Natural killer cell treated with Interleukin-12 subunit alpha and Interleukin-12 subunit beta and Interleukin-15 and Interleukin-18, amount 100 ng/mL, for 72 hours (primary cell): ENCODE measurements at places on chromosomes 12 and 14. TPM values are rescaled to one million over a fixed set of nuclear protein-coding genes. Genes with fewer than 3 reads are reported as not detected.

Gene GATC
- total RNA-seq: 28.2 TPM

- no peak overlapping the region for H3K4me3 ChIP-seq
- no peaks in the 10 kb centered on the region for H3K27me3 ChIP-seq
- H3K27ac ChIP-seq: no peak overlapping the region
- H3K36me3 ChIP-seq: no peaks in the 10 kb centered on the region
- no peaks in the 10 kb centered on the region for H3K4me1 ChIP-seq
These were observed 61.0 kb upstream of the RERGL start for GRCh38 chr12:18151036-18151435.

DNA sequence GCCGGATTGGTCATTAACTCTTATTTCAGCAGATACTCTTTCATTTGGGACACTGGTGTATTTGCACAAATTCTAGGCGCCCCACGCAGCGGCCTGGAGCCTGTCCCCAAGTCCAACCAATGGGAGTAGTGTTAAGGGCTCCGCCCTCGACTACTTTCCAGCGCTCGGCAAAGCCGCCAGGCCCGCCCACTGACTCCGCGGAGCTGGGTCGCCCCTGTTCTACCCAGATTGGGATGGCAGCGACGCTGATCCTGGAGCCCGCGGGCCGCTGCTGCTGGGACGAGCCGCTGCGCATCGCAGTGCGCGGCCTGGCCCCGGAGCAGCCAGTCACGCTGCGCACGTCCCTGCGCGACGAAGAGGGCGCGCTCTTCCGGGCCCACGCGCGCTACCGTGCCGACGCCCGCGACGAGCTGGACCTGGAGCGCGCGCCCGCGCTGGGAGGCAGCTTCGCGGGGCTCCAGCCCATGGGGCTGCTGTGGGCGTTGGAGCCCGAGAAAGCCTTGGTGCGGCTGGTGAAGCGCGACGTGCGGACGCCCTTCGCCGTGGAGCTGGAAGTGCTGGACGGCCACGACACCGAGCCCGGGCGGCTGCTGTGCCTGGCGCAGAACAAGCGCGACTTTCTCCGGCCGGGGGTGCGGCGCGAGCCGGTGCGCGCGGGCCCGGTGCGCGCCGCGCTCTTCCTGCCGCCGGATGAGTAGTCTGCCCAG, at the start of gene ACOT6:
Gene ACOT6, plus strand, starts transcription at position 179 of the 707 bp plus-strand sequence. Its CDS starts 55 bp downstream, at position 234.
- H3K27ac ChIP-seq: peak within 1 kb of the TSS; percentile 65
- no peaks in the 10 kb centered on the region for H3K27me3 ChIP-seq
- no peaks in the 10 kb centered on the region for H3K36me3 ChIP-seq
- peak; percentile 78 for DNase-seq

Gene LHX5
- not detected for total RNA-seq

DNA sequence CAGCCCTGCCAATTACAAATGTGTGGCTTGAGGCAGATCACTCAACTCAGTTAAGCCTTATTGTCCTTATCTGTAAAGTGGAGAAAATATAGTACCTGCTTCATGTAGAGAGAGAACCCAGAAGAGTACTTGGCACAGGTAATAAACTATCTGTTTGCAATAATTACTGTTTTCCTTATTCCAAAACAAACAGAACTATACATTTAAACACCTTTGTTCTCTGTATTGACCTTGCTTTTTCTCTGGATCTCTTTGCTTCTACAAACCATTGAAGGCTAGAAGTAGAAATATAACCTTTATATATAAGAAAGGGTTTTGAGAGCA, 70.8 kb upstream of the SRSF5 start:
- no peaks in the 10 kb centered on the region for H3K36me3 ChIP-seq
- no peak for DNase-seq
- H3K27ac ChIP-seq: peak overlapping the region; percentile 73
- peaks cover 84% of the 10 kb centered on the region for H3K4me1 ChIP-seq
- no peaks in the 10 kb centered on the region for H3K27me3 ChIP-seq

- peaks cover 8% of the 10 kb centered on the region for H3K27me3 ChIP-seq
- H3K27ac ChIP-seq: no peak overlapping the region
- no peaks in the 10 kb centered on the region for H3K4me1 ChIP-seq
- no peaks in the 10 kb centered on the region for H3K36me3 ChIP-seq
These were observed 12.6 kb downstream of the USP44 start for GRCh38 chr12:95538656-95539055.

- H3K4me3 ChIP-seq: no peak overlapping the region
- peaks cover 33% of the 10 kb centered on the region for H3K27me3 ChIP-seq
- no peaks in the 10 kb centered on the region for H3K4me1 ChIP-seq
- H3K36me3 ChIP-seq: no peaks in the 10 kb centered on the region
- DNase-seq: no peak
These were observed 6.0 kb upstream of the LRP6 start for GRCh38 chr12:12272869-12273268.

GRCh38 chr14:101630056-101630965, 69.0 kb downstream of the DIO3 start:
- no peak overlapping the region for H3K27ac ChIP-seq
- peaks cover 13% of the 10 kb centered on the region for H3K27me3 ChIP-seq
- DNase-seq: no peak
- H3K4me1 ChIP-seq: peaks cover 5% of the 10 kb centered on the region

DNA sequence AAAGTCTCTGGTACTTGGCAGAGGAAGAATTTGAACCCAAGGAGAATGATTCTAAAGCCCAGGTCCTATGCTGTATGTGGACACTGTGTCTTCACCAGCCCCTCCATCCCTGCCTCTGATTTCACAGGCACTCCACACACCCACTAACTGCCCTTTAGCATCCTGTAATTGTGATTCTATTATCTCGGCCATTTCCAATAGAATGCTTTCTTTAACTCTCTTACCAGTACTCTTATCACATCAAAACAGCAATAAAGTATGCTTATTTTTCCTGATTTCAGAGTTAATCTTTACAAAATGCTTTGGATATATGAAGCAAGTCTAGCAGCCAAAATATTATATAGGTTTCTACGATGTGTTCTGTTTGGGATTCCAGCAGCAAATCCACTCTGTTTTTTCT, 37.9 kb upstream of the BTG1 start:
- H3K36me3 ChIP-seq: no peaks in the 10 kb centered on the region
- H3K27ac ChIP-seq: peak overlapping the region; percentile 100
- no peak for DNase-seq
- H3K27me3 ChIP-seq: no peaks in the 10 kb centered on the region
- peaks cover 50% of the 10 kb centered on the region for H3K4me1 ChIP-seq
- no peak overlapping the region for H3K4me3 ChIP-seq

GRCh38 chr14:37598747-37599506, 3.5 kb downstream of the TTC6 start:
- no peak overlapping the region for H3K4me3 ChIP-seq
- H3K4me1 ChIP-seq: no peaks in the 10 kb centered on the region
- DNase-seq: no peak
- peaks cover 8% of the 10 kb centered on the region for H3K36me3 ChIP-seq
- H3K27ac ChIP-seq: no peak overlapping the region

Gene PZP
- not detected for total RNA-seq

GRCh38 chr14:32224737-32225377, 21.8 kb upstream of the RNU6-8 start:
- no peaks in the 10 kb centered on the region for H3K4me1 ChIP-seq
- DNase-seq: no peak
- H3K27me3 ChIP-seq: peaks cover 16% of the 10 kb centered on the region

Gene CLEC9A
- not detected for total RNA-seq

GRCh38 chr12:88309546-88309945, 167.4 kb downstream of the TMTC3 start:
- no peaks in the 10 kb centered on the region for H3K36me3 ChIP-seq
- H3K4me1 ChIP-seq: no peaks in the 10 kb centered on the region
- no peak for DNase-seq
- no peaks in the 10 kb centered on the region for H3K27me3 ChIP-seq

Gene SLC5A8
- total RNA-seq: not detected

Gene FOXM1
- total RNA-seq: 155 TPM

Gene TAS2R42
- not detected for total RNA-seq

- H3K4me1 ChIP-seq: no peaks in the 10 kb centered on the region
- no peaks in the 10 kb centered on the region for H3K36me3 ChIP-seq
These were observed 752.2 kb downstream of the FSCB start for GRCh38 chr14:43754838-43755237.

Gene DLK1
- not detected for total RNA-seq

GRCh38 chr12:132500142-132500855, 10.3 kb downstream of the FBRSL1 start:
- no peak overlapping the region for H3K27ac ChIP-seq
- no peaks in the 10 kb centered on the region for H3K36me3 ChIP-seq
- H3K27me3 ChIP-seq: no peaks in the 10 kb centered on the region
- H3K4me3 ChIP-seq: no peak overlapping the region

DNA sequence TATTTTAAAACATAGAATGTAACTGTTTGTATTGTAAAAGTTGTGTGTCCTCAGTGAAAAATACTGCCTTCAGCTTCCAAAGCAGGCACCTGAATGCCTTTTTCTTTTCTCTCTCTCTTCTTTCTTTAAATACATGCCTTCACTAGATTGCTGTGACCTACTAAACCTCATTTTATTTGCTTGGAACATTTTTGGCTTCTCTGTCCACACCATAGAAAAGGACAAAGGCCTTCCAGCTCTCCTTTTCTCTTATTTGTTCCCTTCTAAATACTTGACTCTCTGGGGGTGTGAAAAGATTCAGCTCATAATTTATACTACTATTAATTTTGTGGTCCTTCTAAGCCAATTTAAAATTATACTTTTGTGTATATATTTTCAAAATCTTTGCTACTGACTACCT, 38.4 kb downstream of the PPM1A start:
- peaks cover 25% of the 10 kb centered on the region for H3K36me3 ChIP-seq
- H3K4me3 ChIP-seq: no peak overlapping the region
- DNase-seq: no peak
- H3K27ac ChIP-seq: no peak overlapping the region

DNA sequence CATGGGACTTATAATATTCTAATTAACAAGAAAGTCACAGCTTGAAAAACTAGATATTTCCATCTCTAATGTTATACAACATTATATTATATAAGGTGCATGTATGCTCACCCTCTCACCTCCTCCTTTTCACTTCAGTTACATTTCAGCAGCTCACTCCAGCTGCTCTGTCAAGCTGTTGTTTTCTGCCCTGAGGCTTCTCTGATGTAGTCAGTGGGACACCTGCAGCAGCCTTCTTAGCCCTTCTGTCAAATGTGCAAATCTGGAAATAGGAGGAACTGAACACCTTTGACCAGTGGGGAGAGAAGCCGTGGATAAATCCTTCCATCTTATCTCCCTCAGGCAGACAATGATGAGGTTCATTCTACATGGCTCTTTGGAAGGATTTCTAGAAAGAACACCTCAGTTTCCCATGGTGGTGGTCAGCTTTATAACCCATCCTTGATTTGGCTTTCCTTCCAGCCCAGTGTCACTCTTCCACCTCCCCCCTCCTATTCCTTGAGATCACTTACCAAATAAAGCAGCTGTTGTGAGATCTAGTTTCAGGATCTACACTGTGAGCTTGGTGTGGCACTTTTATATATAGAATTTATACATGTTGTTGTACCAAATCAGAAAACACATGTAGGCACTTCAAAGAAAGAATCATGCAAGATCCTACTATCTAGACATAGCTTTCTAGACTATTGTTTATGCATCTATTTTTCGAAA, 79.6 kb upstream of the STK38L start:
- H3K27me3 ChIP-seq: peaks cover 19% of the 10 kb centered on the region
- H3K27ac ChIP-seq: no peak overlapping the region
- peaks cover 5% of the 10 kb centered on the region for H3K36me3 ChIP-seq
- H3K4me1 ChIP-seq: no peaks in the 10 kb centered on the region
- no peak overlapping the region for H3K4me3 ChIP-seq

GRCh38 chr14:77085538-77085937, 12.5 kb upstream of the CIPC start:
- H3K36me3 ChIP-seq: no peaks in the 10 kb centered on the region
- peaks cover 14% of the 10 kb centered on the region for H3K27me3 ChIP-seq
- H3K27ac ChIP-seq: no peak overlapping the region
- no peak for DNase-seq
- no peak overlapping the region for H3K4me3 ChIP-seq
